ENCODE measurements at places on chromosomes 12 and 14.
A peak's percentile ranks its signal among the peaks of the same experiment; 100 is the strongest.

DNA sequence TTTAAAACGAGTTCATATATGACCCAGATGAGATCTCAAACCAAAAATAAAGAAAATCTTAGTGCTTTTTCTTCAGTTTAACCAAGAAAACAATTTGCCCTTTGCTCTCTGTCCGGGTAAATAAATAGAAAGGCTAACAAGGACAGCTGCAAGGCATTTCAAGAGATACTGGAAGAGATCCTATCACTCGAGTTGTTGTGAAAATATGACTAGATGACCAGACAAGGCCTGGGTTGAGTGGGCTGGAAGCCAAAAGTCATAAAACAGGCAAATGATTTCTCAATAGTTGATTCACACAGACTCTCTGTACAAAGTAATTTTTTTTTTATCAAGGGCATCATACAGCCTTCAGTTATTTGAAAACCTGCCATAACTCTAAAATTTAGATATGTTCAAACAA is 55.9 kb upstream of the AVPR1A start:
- peak; percentile 5 for DNase-seq

- DNase-seq: peak; percentile 80
These were observed 436.2 kb downstream of the RAD51B start for GRCh38 chr14:68255693-68256178.

DNA sequence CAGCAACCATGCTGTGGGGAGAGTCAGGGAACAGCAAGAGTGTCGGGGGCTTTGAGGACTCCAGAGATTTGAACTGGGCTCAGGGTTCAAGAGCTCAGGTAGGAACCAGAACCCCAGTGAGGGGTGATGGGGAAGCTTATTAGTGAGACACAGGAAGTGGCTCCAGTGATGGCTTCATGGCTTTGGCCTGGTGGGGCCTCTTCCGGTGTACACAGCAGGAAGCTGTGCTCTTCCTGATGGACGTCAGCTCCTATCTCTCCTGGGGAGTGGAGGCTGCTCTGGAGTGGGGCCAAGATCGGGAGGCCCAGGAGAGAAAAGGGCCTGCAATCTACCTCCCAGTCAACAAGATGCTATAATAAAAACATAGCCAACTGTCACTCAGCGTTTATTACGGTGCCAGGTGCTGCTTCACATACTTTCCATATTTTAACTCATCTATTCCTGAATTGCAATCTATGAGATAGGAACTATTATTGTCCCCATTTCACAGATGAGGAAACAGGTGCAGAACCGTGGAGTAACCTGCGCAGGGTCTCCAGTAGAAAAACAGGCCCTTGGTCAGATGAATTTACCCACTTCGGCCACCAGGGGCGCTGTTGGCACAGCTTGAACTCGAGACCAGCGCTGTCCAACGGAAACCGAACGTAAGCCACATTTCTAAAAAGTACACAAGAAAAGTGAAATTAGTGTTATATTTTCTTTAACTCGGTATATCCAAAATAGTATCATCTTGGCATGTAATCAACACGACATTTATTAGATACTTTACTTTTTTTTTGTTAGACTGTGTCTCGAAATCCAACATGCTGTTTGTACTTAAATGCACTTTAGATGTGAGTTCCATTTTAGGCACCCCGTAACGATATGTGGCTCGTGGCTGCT is 63.6 kb upstream of the DLK1 start:
- peak; percentile 60 for DNase-seq

- DNase-seq: no peak
These were observed 954 bp upstream of the SLC39A2 start for GRCh38 chr14:20998139-20998538.

DNA sequence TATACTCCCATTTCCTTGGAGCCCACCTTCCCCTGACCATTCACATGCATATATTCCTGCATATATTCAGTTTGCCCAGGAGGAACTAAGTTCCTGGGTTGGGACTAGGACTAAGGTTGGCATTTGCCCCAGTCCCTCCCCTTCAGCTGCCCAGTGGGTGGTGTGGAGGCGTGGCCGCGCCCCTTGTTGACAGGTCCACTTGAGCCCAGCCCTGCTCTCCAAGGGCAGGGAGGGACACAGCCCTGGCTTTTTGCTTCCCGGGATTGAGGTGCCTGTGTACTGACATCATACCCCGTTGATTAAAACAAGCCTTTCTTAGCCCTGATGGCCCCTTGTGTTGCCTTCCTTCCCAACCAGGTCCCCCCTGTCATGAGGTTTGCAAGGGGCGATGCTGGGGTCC is 7.3 kb downstream of the ERBB3 start:
- no peak for DNase-seq

DNA sequence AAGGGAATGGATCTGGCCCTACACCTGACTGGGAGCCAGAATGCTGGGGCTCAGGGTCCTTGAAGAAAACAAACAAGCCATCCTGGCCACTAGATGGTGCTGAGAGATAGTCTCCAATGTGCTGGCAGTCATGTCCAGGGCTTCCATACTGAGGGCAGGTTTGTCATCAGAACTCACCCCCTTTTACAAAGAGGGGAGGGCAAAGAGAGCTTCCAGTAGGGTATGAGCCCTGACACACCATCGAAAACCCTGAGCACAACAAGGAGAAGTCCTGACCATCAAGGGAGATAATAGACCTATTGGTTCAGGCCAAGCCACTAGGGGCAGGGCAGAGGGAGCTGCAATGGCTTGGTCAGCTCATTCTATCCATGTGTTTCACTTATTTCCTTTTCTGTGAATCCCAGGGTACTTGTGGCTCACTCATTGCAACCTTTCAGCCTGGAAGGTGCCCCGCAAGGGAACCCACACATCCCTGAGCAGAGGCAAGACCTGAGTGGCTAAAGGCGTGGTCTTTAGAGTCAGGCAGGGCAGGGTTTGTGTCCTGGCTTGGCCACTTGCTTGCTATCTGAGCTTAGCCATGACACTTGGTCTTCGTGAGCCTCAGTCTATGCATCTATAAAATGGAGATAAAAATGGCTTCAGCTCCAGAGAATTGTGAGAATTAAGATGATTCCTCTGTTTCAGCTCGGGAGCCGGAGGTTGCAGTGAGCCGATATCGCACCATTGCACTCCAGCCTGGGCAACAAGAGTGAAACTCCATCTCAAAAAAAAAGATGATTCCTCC is 6.2 kb upstream of the PLEKHH1 start:
- peak; percentile 31 for DNase-seq

DNA sequence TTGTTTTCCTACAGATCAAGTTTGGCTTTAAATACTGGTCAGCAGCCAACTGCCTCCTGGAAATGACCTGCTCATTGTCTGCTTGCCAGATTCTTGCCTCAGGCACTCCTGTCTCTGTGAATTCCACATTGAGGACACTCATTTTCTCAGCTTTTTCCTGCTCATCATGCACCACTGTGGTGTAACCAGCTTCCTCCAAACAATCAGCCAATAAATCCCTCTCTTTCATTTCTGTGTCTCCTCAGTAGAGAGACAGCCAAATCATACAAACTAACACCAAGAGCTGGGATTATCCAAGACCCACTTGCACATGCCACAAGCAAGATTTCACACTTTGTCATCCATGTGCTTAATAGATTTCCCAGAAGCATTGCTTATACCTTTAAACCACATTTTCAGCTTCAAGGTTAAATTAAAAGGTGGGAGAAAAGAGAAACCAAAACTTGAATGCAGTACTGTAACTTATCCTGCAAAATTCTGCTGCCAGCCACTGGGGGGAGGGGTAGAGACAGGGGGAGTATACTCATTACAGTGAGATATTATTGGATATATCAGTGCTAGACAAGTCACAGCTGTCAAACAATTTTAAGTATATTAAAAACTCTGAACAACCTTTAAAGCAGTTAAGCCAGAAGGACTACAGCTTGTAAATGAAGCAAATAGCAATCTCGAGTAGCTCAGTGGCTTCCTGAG is 105.0 kb downstream of the PPP2R5E start:
- peak; percentile 94 for DNase-seq

- DNase-seq: no peak
These were observed 717.5 kb downstream of the RERGL start for GRCh38 chr12:17372508-17372907.

- no peak for DNase-seq
These were observed 8.8 kb downstream of the TMTC2 start for GRCh38 chr12:82695531-82695930.

DNA sequence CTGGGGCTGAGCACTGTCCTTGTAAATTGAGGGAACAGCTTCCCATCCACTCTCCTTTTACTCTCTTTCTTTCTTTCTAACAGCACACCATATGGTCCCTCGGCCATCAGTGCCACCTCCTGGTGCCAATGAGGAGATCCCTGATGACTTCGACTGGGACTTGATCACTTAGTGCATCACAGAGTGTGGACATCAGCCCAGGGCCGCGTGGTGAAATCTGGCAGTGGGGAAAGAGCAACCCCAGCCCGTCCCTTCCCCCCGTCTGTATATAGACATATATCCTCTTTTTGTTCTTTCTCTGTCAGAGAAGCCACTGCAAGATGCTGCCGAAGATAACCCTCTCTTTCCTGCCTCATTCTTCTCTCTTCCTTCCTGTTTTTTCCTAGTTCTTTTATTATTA is 13.5 kb downstream of the C3AR1 start:
- DNase-seq: no peak

DNA sequence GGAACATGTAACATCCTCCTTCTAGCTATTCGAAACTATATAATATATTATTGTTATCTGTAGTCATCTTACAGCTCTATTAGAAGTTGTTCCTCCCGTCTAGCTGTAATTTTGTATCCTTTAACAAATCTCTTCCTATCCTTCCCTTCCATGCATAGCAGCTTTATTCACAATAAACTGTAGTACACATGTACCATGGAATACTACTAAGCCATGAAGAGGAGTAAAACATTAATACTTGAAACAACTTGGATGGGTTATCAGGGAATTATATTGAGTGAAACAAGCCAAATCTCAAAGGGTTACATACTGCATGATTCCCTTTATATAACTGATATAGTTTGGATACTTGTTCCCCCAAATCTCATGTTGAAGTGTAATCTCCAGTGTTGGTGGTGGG is 33.9 kb upstream of the STK38L start:
- no peak for DNase-seq

- no peak for DNase-seq
These were observed 105.8 kb downstream of the PRIMA1 start for GRCh38 chr14:93682459-93682858.

GRCh38 chr14:99378782-99379214 is 101.9 kb downstream of the SETD3 start:
- peak; percentile 26 for DNase-seq

DNA sequence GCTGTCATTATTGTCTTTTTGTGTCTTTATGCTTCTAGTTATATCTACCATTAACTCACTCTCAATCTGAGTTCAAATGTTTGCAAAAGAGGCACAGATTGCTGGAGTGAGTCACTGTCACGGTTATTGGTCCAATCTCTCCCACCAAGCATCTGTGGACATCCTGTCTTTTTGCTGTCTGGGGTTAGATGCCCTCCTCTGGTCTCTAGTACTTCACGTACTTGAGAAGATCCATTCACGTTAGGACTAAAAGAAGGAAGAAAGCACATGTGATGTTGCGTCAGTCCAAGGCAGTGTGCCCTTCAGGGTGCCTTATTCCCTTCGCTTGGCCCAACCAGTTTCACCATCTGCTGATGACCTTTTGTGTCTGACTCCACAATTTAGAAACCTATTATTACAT is 72.3 kb upstream of the STXBP6 start:
- DNase-seq: no peak

- DNase-seq: no peak
These were observed 164.3 kb upstream of the NOS1 start for GRCh38 chr12:117525766-117526165.

GRCh38 chr12:45458238-45458637 is 242.3 kb downstream of the ANO6 start:
- no peak for DNase-seq

DNA sequence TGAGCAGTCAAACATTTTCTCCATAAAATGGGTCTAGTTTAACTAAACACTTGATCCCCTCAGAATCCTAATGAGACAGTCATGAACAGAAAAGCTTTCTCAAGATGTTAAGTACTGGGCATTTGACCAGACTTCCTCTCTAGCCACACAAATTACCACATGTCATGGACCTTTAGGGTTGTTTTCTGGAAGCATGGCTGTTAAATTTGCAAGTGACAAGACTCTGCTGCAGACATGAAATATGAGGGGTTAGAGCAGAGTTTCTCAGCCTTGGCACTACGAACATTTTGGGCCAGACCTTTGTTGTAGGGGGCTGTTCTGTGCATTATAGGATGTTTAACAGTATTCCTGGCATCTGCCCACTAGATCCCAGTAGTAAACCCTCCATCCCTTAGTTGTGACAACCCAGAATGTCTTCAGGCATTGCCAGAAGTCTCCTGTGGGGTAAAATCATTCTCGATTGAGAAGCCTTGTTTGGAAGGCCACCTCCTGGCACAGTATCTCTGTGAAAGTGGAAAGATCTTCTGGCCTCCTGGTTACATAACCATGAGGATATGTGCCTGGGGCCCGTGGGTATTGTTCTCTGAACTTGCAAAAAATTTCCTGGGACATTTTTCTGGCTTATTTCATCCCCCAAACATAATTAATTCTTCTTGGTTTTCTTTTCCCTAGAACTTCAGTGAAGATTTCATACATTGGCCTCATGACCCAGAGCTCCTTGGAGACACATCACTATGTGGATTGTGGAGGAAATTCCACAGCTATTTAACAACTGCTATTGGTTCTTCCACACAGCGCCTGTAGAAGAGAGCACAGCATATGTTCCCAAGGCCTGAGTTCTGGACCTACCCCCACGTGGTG is 4.3 kb downstream of the TMEM106C start:
- peak; percentile 64 for DNase-seq

DNA sequence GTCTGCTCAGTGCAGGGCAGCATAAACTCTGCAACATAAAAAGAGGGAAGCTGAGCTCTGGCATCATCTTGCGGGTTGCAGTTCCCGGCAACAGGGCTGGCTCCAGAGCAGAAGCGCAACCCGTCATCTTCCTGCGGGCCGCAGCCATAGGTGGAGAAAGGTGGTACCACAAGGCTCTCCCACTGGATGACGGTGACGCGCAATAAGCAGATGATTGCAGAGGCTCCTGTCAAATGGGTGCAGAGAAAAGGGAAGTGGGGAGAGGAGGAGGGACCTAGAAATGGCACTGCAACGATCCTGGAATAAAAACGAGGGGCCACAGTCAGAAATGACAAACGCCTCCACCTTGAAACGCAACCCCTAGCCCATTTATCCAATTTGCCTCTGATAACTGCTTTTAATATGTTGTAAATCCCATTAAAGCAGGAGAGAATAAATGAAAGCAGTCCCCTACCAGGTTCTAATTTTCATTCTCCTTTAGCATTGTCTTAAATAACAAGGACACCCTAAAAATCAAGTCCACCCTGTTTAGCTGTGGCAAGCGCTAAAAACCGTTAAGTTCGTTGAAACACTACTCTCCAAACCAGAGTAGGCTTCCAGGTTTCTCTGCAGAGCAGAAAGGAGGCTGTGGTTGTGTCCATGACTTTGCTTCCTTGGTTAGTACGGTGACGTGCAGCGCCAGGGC is 30.9 kb upstream of the TUBA1C start:
- no peak for DNase-seq

DNA sequence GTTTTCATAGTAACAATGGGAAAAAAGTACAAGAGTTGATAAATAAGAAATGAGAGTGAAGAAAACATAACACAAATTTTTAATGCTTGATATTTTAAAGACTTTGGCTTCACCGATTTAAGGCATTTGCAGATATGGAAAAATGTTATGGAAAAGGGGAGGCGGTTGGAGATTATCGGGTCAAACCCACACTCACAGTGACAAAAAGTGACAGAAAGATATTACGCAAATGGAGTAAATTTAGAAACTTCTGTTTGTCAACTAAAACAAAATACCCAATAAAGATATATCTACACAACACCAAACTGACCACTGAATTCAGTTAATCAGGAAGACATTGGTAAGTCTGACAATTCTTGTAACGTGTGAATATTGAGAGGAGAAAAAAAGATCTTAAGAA is 2.5 kb downstream of the PPP1R12A start:
- no peak for DNase-seq

- DNase-seq: peak; percentile 86
These were observed 77.0 kb downstream of the MSRB3 start for GRCh38 chr12:65355461-65355860.
